ENCODE measurements at places on chromosomes 1 and 21. TPM values are rescaled to one million over a fixed set of nuclear protein-coding genes. Genes with fewer than 3 reads are reported as not detected.

DNA sequence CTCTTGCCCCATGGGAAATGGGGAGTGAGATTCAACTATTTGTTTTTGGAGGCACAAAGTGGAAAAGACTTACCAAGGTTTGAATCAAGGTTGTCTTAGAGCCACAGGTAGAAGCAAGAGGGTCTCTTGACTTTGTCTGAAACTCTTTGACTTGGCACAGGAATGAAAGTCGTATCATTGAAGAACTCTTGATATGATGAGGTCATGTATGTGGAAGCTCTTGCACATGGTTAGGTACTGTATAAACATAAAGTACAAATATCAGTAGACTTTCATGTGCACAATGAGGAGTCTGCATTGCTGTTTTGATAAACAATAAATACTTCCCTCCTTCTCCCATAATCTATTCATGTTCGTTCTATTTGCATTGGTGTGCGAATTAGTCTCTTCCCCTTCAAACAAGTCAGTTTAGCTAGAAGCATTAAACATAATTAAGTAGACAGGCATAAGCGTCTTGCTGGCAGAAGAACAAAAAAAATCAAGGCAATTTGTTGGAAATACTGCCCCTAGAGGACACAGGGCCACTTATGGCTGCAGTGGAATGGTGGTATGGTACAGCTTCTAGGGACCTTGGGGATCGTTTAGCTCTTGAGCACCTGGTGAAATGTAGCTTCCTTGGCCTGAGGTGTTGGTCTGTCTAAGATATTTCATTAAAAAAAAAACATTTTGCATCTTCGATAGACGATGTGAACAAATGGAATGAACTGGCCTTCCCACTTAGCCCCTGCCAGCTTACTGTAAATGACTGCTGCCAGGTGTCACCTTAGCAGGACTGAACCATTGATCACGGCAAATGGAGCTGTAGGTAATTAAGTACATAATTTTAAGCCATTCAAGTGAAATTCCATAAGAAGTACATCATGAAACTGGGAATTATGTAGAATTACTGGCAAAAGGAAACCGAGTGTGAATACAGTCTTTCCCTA, 218.0 kb upstream of the GALNT2 start:
- no peak for DNase-seq
- peaks cover 10% of the 10 kb centered on the region for H3K4me1 ChIP-seq
- no peak overlapping the region for H3K27ac ChIP-seq

Gene EPHB2
- 2.3 TPM for total RNA-seq

Gene KRTAP19-1
- not detected for total RNA-seq

Gene PRKCZ
- total RNA-seq, result 1.4 TPM

GRCh38 chr1:160403244-160403643, 2.9 kb downstream of the VANGL2 start:
- no peak overlapping the region for H3K4me3 ChIP-seq
- H3K27me3 ChIP-seq, result no peaks in the 10 kb centered on the region
- no peak overlapping the region for H3K27ac ChIP-seq
- no peaks in the 10 kb centered on the region for H3K36me3 ChIP-seq

DNA sequence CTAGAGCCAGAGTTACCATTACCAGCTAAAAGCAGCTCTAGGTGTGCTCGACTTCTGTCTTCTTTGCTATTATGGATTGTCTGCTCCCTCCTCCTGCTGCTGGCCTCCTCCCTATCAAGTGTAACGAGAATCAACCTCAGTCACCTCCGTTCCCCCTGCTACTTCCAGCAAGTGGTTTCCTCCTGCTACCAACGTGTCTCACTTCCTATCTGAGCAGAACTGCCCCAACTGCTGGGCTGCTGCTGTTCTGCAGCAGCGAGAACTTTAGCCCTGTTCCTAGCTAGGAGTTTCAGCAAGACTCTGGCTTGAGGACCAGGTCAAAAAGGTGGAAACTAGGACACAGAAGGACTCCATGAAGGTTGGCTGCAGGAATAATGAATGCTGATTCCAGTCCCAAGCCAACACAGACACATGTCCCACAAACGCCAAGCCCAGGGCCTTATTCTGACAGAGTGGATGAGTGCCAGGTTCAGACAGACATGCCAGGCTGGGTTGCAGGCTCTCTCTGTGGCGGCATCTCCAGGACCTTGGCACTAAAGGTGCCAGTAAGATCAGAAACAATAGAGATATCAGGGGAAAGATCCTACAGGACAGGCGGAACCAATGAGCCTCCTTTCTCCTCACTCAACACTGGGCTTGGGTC, 46.9 kb downstream of the CD34 start:
- H3K27ac ChIP-seq, result peak overlapping the region; percentile 96
- DNase-seq, result no peak
- peaks cover 76% of the 10 kb centered on the region for H3K4me1 ChIP-seq
- H3K36me3 ChIP-seq, result peaks cover 15% of the 10 kb centered on the region
- no peaks in the 10 kb centered on the region for H3K27me3 ChIP-seq

GRCh38 chr1:117708323-117709248, 102.7 kb downstream of the TENT5C start:
- H3K36me3 ChIP-seq, result no peaks in the 10 kb centered on the region
- H3K4me3 ChIP-seq, result no peak overlapping the region
- H3K27me3 ChIP-seq, result no peaks in the 10 kb centered on the region
- DNase-seq, result no peak

Gene NUF2
- 0.36 TPM for total RNA-seq

Gene ANGPTL3
- total RNA-seq, result not detected

GRCh38 chr1:107264561-107264960, 123.7 kb downstream of the NTNG1 start:
- H3K4me1 ChIP-seq, result no peaks in the 10 kb centered on the region
- no peak for DNase-seq
- no peak overlapping the region for H3K4me3 ChIP-seq
- no peaks in the 10 kb centered on the region for H3K36me3 ChIP-seq

- H3K27ac ChIP-seq, result peak overlapping the region; percentile 49
- peak overlapping the region; percentile 23 for H3K4me3 ChIP-seq
- DNase-seq, result peak; percentile 78
- peaks cover 25% of the 10 kb centered on the region for H3K4me1 ChIP-seq
- H3K27me3 ChIP-seq, result no peaks in the 10 kb centered on the region
- no peaks in the 10 kb centered on the region for H3K36me3 ChIP-seq
These were observed 23.6 kb downstream of the PTPRU start for GRCh38 chr1:29259802-29260441.

GRCh38 chr1:38221006-38221649, 174.5 kb upstream of the POU3F1 start:
- H3K4me3 ChIP-seq, result no peak overlapping the region
- H3K36me3 ChIP-seq, result no peaks in the 10 kb centered on the region
- H3K27ac ChIP-seq, result no peak overlapping the region
- DNase-seq, result no peak

- H3K36me3 ChIP-seq, result no peaks in the 10 kb centered on the region
- H3K4me1 ChIP-seq, result peaks cover 33% of the 10 kb centered on the region
- DNase-seq, result peak; percentile 81
- no peaks in the 10 kb centered on the region for H3K27me3 ChIP-seq
These were observed 20.5 kb upstream of the THRAP3 start for GRCh38 chr1:36203554-36204346.

GRCh38 chr1:227764019-227764391, 28.8 kb downstream of the SNAP47 start:
- no peak overlapping the region for H3K4me3 ChIP-seq
- peaks cover 39% of the 10 kb centered on the region for H3K36me3 ChIP-seq
- peaks cover 43% of the 10 kb centered on the region for H3K4me1 ChIP-seq
- DNase-seq, result no peak
- H3K27me3 ChIP-seq, result no peaks in the 10 kb centered on the region
- peak overlapping the region; percentile 89 for H3K27ac ChIP-seq

- no peaks in the 10 kb centered on the region for H3K36me3 ChIP-seq
- no peaks in the 10 kb centered on the region for H3K4me1 ChIP-seq
- no peaks in the 10 kb centered on the region for H3K27me3 ChIP-seq
- peak; percentile 70 for DNase-seq
- peak overlapping the region; percentile 34 for H3K27ac ChIP-seq
- peak overlapping the region; percentile 43 for H3K4me3 ChIP-seq
These were observed 35.8 kb downstream of the PIK3CD start for GRCh38 chr1:9687120-9687873.

- peaks cover 3% of the 10 kb centered on the region for H3K27me3 ChIP-seq
- no peaks in the 10 kb centered on the region for H3K36me3 ChIP-seq
- H3K4me3 ChIP-seq, result peak overlapping the region; percentile 7
These were observed 120.3 kb downstream of the PPIAL4G start for GRCh38 chr1:148362626-148363438.

Gene C8B
- total RNA-seq, result not detected

DNA sequence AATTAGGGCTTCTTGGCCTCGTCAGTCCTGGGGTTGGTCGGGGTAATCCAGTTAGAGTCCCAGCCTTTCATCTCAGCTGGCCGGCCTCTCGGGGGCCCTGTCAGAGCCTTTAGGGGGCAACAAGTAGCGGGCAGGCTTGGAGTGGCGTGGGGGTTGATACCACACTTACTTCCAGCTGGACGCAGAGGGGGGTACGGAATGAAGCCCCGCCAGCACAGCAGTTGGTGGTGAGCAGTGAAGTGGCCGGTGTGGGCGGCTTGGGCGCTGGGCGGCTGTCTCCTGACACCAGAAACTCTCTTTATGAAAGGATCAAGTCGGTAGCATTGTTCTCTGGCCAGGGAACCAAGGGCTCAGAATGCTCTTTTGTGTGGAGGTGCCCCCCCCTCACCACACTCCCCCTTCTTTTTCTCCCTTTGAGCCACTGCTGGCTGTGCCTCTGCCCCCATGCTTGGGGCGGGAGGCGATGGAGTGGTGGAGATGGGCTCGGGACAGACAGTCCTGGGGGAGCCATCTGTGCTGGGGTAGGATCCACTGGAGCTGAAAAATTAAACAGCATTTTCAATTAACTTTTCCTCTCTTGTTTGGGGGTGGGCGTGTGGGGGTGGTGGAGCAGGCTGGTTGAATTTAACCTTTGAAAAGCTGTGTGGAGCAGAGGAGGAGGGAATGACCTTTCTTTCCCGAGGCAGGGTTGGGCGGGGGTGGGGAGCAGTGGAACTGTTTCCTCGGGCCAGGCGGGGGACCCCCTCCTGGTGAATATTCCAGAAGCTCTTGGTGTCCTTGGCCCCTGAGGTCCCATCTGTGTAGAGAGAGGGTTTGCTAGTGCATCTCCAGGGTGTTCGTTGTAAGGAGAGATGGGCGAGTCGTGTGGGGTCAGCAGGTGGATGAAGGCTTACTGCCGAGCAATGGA, 102.7 kb downstream of the RNF220 start:
- peaks cover 24% of the 10 kb centered on the region for H3K27me3 ChIP-seq
- H3K36me3 ChIP-seq, result no peaks in the 10 kb centered on the region
- no peak overlapping the region for H3K4me3 ChIP-seq
- H3K27ac ChIP-seq, result no peak overlapping the region
- DNase-seq, result no peak

DNA sequence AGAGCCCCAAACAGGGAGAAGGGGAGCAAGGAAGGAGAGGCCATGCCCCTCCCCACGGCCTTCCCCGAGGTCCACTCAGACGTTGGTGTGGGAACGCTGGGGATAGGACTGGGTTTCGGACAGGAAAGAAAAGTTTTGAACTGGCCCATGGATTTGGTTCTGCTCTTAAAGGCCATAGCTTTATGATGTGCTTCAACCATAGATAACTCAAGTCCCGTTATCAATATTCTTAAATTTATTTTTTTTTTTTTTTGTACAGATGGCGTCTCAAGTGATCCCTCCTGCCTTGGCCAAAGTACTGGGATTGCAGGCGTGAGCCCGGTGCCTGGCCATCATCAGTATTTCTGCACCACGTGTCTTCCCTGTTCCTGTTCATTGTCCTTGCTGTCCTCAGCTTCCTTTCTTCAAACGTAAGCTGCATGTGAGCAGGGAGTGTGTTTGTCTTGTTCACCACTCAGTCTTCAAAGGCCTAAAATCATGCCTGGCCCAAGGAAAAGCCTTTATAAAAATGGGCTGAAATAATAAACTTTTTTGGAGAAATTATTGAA, 820 bp upstream of the KRTAP10-1 start:
- no peak overlapping the region for H3K27ac ChIP-seq
- no peak overlapping the region for H3K4me3 ChIP-seq
- no peaks in the 10 kb centered on the region for H3K36me3 ChIP-seq
- no peak for DNase-seq
- no peaks in the 10 kb centered on the region for H3K27me3 ChIP-seq

DNA sequence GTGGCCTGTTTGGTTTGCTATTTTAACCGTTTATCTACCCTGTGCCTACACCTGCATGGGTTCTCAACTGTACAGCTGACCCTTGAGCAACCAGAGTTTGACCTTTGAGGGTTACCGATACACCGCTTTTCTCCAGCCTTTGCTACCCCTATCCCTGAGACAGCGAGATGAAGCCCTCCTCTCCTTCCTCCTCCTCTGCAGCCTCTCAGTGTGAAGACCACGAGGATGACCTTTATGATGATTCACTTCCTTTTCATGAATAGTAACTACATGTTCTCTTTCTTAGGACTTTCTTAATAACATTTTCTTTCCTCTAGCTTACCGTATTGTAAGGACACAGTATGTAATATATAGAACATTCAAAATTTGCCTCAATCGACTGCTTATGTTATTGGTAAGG, 14.5 kb upstream of the RNF187 start:
- H3K36me3 ChIP-seq, result no peaks in the 10 kb centered on the region
- H3K4me3 ChIP-seq, result no peak overlapping the region
- H3K4me1 ChIP-seq, result no peaks in the 10 kb centered on the region
- H3K27me3 ChIP-seq, result peaks cover 38% of the 10 kb centered on the region
- DNase-seq, result no peak
- no peak overlapping the region for H3K27ac ChIP-seq

DNA sequence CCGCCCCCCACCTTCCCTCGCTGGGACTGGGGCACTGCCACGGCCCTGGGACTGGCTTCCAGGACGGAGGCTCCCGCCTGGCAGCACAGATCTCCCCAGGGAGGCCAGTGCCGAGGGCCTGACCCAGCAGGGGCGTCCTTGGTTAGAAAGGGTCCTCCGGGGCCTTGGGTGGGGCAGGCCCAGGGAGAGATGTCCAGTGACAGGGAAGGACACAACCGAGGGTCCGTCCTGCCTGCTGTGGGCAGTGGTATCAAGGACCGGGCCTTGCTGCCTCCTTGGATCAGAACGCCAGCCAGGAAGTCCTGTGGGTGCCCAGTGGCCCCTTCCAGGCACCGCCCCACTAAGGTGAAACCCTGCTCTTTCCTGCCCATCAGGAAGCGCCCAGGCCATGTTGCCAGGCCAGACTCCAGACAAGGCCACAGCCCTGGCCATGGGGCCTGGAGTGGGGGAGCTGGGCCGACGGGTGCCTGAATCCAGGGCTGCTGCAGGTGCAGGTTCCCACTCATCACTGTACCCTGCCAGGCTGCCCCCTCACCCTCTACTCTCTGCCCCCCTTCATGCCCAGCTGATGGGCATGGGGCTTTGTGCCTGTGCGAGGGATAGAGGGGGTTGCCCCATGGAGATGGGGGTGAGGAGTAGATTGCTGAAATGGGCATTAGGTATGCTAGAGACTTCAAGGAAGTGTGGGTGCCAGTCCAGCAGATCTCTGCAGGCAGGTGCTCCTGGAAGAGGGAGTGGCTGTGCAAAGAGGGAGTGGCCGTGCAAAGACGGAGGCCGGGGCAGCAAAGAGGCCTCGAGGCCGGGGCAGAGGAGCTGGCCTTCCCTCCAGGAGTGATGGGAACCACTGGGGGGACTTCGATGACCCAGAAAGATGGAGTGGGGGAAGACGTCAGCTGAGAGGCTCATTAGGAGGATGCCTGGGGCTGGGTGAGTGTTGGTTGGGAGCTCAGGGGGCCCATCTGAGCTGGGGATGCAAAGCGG, 2.2 kb upstream of the PRKCZ start:
- H3K4me3 ChIP-seq, result no peak overlapping the region
- H3K36me3 ChIP-seq, result no peaks in the 10 kb centered on the region
- peaks cover 20% of the 10 kb centered on the region for H3K4me1 ChIP-seq
- no peak for DNase-seq

Gene LMX1A
- total RNA-seq, result not detected

Gene RNF187
- 21.0 TPM for total RNA-seq

Gene OR2L5
- not detected for total RNA-seq

GRCh38 chr1:105427543-105427942, 1628.9 kb upstream of the PRMT6 start:
- H3K27ac ChIP-seq, result no peak overlapping the region
- DNase-seq, result no peak
- H3K4me1 ChIP-seq, result no peaks in the 10 kb centered on the region
- no peaks in the 10 kb centered on the region for H3K36me3 ChIP-seq
- no peak overlapping the region for H3K4me3 ChIP-seq

All from sigmoid colon (tissue), 7 donors.